GM04503 (cell line): ENCODE measurements at places on chromosomes 13 and 19.
A peak's percentile ranks its signal among the peaks of the same experiment; 100 is the strongest.

DNA sequence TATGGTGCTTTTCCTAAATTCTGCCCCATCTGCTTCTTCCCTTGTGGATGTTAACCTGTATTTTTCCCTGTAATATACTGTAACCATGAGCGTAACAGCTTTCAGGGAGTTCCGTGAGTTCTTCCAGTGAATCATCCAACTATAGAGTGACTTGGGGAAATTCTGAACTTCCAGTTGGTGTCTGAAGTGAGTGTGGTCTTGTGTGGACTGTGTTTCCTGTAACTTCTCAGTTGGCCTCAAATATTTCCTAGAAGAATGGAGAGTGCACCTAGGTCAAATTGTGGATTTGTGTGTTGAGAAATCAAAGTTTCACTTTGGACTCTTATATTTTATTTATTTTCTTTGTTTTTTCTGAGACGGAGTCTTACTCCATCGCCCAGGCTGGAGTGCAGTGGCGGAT is 11.0 kb upstream of the ZNF766 start:
- no peak for DNase-seq

DNA sequence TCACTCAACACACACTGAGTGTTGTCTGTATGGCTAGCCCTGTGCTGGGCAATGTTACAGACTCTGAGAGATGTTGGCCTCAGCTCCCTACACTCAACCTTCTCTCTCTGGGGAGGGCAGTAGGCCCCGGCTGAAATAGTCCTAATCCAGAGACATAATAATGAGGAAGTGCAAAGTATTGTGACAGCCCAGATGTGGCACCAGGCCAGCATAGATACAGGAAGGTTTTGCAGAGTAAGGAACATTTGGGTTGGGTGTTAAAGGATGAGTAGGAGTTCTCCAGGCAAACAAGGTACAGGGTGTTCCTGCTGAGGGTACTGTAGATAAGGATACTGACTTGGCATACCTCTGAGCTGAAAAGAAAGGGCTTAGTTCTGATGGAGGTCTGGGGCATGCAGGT is 2.4 kb downstream of the LIN7B start:
- no peak for DNase-seq

GRCh38 chr19:28482221-28482620 is 730.7 kb downstream of the UQCRFS1 start:
- no peak for DNase-seq

- no peak for DNase-seq
Measured at GRCh38 chr19:50377051-50377461, 799 bp downstream of the NR1H2 start.

GRCh38 chr13:89267734-89268133 is 1596.6 kb downstream of the SLITRK5 start:
- DNase-seq, result no peak

DNA sequence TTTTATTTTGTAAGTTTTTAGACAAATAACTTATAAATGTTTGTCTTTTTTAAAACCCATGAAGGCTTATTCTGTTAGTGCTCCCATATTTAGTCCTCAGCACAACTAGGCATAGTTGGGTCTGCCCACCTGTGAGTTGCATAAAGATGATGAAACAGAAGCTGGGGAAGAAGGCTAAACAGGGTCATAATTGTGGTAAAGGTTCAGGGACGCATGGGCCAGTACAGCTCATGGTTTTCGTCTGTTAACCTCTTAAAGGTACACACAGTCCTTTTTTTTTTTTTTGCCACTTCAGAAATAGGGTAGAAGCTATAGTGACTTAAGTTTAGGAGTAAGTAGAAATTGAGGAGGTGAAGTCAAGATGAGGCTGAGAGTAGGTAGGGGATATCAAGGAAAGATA is 58.3 kb downstream of the TM9SF2 start:
- DNase-seq, result no peak

- no peak for DNase-seq
Measured at GRCh38 chr19:28051047-28051446, 1161.9 kb downstream of the UQCRFS1 start.

- DNase-seq, result no peak
Measured at GRCh38 chr13:98520674-98521449, 56.0 kb downstream of the STK24 start.

DNA sequence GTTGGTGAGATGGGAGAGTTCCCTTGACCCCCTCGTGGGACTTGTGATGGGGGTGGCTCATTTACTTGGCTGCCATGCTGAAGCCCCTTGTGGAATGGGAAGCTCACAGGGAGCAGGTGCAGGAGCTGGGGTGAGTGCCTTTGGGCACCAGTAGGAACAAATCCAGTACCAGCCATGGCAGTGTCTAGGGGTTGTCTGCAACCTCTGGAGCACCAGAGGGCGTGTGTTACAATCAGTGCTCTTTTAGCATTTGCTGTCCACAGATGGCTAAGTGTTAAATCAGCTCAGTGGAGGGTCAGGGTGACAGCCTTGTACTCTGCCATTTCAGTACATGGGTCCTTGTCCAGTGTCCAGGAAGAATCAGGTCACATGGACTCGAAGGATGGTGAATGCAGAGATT is 75.6 kb downstream of the ATP8A2 start:
- no peak for DNase-seq

GRCh38 chr13:88976466-88976865 is 1305.3 kb downstream of the SLITRK5 start:
- DNase-seq, result no peak

- DNase-seq, result no peak
Measured at GRCh38 chr13:44652168-44652567, 76.0 kb upstream of the TSC22D1 start.

DNA sequence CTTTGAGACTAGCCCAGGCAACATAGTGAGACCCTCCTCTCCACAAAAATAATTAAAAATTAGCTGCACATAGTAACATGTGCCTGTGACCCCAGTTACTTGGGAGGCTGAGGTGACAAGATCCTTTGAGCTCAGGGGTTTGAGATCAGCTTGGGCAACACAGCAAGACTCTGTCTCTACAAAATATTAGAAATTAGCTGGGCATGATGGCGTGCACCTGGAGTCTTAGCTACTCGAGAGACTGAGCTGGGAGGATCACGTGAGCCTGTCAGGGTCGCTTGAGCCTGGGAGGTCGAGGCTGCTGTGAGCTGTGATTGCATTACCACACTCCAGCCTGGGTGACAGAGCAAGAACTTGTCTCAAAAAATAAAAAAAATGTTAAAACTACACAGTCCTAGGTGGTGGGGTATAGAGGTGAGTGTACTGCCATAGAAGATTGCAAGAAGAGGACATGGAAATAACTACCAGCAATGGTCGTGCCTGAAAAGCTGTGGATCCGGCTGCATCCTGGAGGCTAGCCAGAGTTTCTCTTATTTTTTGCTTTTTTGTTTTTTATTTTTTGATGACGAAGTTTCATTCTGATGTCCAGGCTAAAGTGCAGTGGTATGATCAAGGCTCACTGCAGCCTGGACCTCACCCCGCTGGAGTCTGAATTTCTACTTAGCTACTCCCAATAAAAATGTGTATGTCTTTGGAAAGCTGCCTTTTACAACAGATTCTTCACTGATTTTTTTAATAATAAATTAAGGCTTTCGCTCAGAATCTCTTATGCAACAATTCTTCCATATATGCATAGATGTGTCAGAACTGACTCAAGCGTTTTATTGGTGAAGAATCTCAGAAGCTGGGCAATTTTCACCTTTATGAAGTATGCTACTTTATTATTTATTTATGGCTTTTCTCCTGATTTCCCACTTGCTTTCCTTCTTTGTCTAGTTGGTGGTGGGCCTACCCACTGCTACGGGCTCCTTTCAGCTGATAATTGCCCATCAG is 393.8 kb downstream of the TSHZ3 start:
- DNase-seq, result no peak

DNA sequence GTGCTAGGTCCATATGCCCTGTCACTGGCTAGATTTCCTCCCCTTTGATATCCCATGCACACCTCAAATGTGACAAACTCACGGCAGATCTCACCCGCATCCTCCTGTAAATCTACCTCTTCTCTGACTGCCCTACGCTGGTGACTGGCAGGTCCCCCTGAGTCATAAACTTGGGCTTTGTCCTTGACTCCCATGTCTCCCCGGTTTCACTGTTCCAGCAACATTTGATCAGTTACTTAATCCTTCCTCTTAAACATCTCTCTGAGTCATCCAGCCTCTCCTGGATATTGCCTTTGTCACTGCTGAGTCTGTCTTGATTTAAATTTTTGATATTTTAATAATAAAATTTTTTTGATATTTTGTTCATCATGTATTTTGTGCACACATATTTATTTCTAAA is 26.5 kb downstream of the FAM216B start:
- DNase-seq, result no peak

DNA sequence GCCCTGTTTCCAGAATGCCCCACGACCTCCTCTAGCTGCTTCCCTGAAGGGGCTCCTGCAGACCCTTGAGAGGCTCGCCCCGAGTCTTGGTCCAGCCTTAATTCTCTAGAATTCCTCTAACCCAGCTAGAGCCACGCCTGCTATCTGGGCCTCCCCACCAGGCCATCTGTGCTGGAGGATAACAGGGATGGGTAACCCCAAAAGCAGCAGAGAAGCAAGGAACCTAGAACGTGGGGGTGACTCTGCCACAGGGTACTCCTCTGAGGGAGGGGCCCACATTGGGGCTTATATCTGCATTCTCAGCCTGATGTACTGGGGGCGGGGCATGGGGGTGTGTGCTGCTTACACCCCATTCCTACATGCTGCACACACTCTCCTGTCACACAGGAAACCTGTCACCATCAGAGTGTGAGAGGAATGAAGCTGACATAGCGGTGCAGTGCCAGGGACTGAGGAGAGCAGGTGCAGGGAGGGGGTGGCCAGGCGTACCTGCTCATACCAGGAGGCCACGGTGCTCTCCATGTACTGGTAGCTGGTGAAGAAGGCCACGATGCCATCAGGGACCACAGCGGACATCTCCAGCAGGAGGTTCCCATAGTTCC is 13.8 kb downstream of the KLC3 start:
- DNase-seq, result no peak

DNA sequence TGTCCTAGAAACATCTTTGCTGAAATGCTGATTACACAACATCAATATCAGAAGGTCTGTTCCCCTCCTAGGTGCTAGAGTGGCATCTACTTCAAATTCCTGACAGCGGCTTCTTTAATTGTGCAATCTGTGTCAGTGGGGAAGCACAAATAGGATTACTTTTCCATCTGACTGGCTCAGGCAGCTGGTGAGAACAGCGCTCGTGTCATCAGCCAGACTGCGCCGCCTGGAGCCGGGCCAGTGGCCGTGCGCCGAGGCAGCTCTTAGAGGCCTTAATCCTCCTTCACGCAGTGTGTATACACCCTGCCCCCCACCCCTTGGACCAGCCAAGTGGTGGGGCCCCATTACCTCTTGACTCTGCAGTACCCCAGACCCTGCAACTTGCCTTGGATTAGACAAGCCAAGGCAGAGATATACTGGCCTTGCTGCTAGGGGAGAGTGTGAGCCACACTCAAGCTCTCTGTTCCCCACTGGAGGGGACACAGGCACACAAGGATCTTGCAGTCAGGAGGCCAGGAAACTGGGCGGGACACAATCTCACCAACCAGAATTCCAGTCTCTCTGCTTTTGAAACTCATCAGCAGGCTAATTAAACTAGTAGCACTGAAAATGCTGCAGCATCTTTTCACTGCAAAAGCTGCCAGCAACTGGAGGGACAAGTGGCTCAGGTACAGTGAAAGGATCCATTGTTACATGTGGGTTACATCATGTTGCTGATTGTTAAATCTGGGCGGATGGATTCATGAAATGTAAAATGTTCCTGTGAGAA is 48.9 kb upstream of the EPHX3 start:
- DNase-seq, result peak; percentile 55

DNA sequence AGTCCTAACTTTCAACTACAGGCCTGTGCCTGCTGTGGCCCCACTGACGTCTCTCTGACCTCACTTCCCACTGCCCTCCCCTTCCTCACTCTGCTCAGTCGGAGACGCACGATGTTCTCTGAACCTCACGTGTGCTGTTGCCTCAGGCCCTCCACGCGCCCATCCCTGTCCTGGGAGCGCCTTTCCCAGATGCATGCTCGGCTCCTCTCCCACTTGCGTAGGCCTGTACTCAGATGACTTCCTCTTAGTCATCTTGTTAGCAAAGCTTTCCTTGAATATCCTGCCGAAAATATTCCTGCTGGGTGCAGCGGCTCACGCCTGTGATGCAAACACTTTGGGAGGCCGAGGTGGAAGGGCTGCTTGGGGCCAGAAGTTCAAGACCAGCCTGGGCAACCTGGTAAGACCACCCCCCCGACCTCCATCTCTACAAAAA is 9.3 kb upstream of the SYT5 start:
- DNase-seq, result peak; percentile 68

- DNase-seq, result no peak
Measured at GRCh38 chr13:76816394-76816793, 69.8 kb downstream of the KCTD12 start.

GRCh38 chr13:101590479-101590878 is 138.0 kb downstream of the ITGBL1 start:
- no peak for DNase-seq

DNA sequence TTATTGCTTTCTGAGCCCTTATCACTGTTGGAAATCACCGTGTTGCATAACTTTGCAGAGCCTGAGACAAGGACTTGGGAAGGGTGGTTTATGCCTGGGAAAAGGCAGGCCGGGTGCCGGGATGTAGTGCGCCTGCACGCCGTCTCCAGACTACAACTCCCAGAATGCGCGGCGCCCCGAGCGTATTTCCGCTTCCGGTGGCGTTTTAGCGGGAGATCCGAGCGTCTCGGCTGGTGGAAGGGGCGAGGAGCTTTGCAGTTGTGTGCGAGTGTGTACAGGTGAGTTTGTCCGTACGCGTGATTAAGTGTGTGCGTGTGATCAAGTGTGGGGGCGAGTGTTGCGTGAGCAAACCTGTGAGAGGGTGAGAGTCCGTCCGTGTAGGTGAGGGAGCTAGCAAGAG is 75.4 kb downstream of the PEG3 start:
- no peak for DNase-seq

GRCh38 chr13:68834375-68834774 is 1273.3 kb upstream of the ATXN8OS start:
- DNase-seq, result no peak

DNA sequence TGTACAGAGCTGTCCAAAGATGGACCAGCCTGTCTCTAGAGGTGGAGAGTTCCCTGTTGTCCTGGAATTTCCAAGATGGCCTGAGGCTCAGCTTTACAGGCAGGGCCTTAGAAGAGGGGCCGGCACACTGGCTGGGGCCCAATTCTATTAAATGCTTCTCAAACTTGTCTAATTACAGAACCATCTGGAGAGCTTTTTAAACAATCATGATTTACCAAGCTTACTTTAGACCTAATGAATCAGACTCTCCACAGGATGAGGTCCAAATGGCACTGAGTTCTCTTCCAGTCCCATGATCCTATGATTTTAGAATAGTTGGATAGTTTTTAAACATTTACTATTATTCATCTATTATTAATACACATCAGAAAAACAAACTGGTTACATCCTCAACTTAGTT is 123.5 kb downstream of the DNAJC3 start:
- DNase-seq, result no peak

GRCh38 chr13:48446464-48446863 is 33.6 kb upstream of the LPAR6 start:
- DNase-seq, result no peak
